ENCODE measurements at places on chromosomes 6 and 20. TPM values are rescaled to one million over a fixed set of nuclear protein-coding genes. Genes with fewer than 3 reads are reported as not detected.
A peak's percentile ranks its signal among the peaks of the same experiment; 100 is the strongest.

DNA sequence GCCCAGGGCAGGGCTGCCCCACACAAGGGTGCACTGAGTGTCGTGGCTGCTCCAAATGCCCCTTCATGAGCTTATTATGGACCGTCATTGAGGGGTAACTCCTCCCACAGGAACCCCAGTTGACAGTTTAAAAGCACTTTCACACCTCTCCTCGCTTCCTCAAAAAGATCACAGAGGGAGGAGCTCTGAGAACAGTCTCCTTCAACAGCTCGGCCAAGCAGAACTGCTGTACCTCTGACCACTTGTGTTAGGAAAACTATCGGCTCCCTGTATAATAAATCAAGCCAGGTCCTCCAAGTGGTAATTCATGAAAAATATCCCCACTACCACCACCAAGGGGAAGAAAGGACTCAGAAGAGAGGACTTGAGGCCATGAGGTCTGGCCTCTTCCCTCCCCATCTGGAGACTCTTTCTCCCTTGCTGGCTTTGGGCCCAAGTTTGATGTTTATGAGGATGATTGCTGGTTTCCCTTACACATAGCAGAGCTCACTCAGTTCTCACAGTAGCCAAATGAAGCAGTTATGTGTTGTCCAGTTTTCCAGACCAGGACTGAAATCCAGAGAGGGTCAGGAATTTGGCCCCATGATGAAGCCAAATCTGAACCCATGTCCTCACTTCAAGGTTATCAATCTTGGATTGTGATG, 8.7 kb downstream of the SNX21 start:
- DNase-seq, result no peak

GRCh38 chr6:96613291-96613999, 50.5 kb downstream of the FHL5 start:
- DNase-seq, result no peak

GRCh38 chr20:37529214-37529967, 1.7 kb upstream of the BLCAP start:
- DNase-seq, result no peak

GRCh38 chr6:52389264-52389625, 27.3 kb downstream of the PAQR8 start:
- no peak for DNase-seq

DNA sequence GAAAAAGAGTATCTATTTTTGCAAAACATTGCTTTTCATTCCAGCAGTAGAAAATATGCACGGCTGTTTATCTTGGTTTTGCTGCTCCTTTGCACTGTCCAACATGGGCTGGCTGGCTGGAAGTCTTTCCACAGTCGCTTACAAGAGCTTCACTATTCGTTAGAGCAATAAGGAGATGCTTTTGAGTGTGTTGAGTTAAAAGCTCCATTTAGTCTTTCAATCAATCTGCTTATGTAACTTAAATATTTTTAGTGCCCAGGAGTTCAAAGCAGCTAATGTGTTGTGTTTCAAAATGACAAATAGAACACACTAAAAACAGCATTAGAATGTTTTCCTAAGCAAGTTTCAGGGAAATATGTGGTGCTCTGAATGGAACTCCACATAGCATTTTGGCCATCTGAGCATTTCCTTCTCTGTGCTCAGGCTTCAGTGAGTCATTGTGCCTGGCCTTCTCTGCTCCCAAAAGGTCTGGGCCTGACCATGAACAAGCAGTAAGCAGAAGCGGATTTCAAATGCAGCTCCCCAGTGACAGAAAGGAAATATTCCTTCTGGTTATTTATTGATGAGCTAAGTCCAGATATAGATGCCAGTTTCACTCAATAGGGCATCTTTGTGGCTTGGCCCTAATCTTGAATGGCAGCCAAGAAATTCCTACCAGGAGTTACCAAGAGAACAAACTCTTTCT, 580.3 kb downstream of the TENT5A start:
- DNase-seq, result peak; percentile 61

GRCh38 chr6:33314515-33314942, 651 bp upstream of the TAPBP start:
- DNase-seq, result peak; percentile 73

GRCh38 chr20:62618611-62619529, 23.4 kb upstream of the SLCO4A1 start:
- DNase-seq, result peak; percentile 42

DNA sequence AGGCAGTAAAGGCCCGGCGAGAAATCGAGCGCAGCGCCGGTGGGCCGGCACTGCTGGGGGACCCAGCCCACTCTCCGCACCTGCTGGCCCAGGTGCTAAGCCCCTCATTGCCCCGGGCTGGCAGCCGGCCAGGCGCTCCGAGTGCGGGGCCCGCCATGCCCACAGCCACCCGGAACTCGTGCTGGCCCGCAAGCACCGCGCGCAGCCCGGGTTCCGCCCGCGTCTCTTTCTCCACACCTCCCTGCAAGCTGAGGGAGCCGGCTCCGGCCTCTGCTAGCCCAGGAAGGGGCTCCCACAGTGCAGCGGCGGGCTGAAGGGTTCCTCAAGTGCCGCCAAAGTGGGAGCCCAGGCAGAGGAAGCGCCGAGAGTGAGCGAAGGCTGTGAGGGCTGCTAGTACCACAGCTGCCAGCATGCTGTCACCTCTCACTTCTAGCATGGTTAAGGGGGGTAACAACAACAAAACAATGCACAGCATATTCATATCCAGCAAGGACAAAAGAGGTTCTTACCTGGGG, 11.3 kb upstream of the GMPR start:
- no peak for DNase-seq

DNA sequence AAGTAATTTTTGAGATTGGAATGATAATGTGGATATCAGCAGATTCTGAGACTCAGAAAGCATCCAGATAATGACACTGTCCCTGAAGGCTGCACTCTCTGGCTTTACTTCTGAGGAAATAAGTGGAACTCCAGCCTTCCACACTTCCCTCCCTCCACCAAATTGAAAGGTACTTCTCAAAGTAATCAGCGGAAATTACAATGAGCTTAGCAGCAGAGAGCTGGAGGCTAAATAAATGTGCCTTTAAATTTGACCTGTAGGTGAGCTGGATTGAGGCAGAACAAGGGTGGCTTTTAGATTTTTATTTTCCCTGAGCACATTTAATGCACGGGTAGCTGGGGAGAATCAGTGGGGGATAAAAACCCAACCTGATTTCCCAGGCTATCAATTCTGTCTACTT, 39.3 kb upstream of the RNF144B start:
- DNase-seq, result no peak

GRCh38 chr6:135568379-135568778, 70.8 kb upstream of the AHI1 start:
- no peak for DNase-seq

GRCh38 chr6:25456249-25457040, 177.3 kb downstream of the CARMIL1 start:
- DNase-seq, result no peak

GRCh38 chr6:138526822-138527235, 27.5 kb upstream of the NHSL1 start:
- no peak for DNase-seq

GRCh38 chr20:58826271-58826670, 24.4 kb downstream of the GNAS-AS1 start:
- DNase-seq, result no peak

GRCh38 chr20:10714236-10714975, 40.6 kb upstream of the JAG1 start:
- no peak for DNase-seq

- DNase-seq, result no peak
Observed at GRCh38 chr20:50186987-50187402, 3.6 kb upstream of the CEBPB start.

- DNase-seq, result no peak
Observed at GRCh38 chr20:24915440-24915839, 33.6 kb upstream of the CST7 start.

DNA sequence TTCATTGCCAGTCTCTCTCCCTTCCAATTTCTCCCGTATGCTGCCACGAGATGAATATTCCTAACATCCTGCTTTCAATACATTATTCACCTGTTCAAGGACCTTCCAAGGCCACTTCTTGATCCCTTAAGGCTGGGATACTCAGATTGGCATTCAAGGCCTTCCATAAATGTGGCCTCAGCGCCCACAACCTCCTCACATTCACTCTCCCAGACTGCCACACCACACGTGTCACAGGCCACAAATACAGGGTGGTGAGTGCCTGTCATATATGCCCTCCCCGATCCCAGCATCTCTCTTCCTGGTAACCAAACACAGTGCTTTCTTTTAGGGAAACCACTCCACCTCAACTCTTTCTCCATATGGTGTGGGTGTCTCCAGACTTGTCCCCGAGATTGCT, 55.5 kb downstream of the TTI1 start:
- DNase-seq, result no peak

GRCh38 chr6:107079429-107079828, 35.9 kb downstream of the BEND3 start:
- no peak for DNase-seq

GRCh38 chr6:151807513-151808370, at the start of gene ESR1:
Gene ESR1 (plus strand): TSS chr6:151807682. CDS start chr6:151807913, 231 bp downstream.
- DNase-seq, result peak; percentile 20

DNA sequence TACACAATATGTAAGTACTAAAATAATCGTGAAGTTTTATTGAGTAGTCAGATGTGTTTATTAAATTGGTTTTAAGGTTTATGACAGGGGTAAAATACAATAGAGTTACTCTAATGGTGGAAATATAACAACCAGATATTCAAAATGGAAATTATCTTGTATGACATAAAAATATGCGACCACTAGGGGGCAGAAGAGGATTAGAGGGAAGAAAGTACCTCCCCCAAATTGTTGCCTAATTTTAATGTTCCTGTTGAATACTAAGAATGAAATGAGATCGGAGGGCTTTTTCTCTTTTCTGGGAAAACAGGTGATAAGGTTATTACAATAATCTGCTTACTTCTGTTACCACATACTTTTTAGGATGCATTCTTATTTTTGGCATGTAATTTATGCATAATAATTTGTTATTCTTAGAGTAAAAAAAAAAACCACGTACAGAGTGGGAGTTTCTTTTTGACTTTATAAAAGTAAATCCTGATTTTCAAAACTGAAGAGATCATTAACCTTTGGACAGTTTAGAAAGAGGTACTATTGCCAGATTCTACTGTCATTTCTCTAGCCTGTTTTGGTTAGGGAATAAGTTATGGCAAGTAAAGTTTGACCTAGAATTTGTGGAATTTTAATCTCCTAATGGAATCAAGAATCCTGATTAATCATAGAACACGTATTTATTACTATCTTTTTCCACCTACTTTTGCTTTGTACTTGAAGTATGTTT, 159.2 kb downstream of the CD109 start:
- DNase-seq, result no peak

DNA sequence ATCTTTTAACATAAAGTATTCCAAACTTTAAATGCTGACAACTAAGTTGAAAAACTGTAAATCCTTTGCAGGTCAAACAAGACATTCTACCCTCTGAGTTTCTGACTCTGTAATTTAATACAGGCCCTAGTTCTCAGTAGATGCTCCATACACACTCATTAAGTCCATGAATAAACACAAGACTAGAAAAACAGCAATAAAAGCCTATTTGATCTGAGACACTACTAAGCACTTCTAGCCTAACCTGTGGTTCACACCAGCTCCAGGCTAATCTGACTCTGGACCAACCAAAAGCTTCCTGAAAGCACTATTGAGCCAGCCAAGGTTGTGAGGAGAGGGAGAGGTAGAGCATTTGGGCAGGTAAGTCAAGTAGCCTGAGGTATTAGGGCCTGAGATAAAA, 103.9 kb downstream of the EPM2A start:
- no peak for DNase-seq

GRCh38 chr6:73800997-73801396, 105.0 kb downstream of the CD109 start:
- DNase-seq, result no peak

DNA sequence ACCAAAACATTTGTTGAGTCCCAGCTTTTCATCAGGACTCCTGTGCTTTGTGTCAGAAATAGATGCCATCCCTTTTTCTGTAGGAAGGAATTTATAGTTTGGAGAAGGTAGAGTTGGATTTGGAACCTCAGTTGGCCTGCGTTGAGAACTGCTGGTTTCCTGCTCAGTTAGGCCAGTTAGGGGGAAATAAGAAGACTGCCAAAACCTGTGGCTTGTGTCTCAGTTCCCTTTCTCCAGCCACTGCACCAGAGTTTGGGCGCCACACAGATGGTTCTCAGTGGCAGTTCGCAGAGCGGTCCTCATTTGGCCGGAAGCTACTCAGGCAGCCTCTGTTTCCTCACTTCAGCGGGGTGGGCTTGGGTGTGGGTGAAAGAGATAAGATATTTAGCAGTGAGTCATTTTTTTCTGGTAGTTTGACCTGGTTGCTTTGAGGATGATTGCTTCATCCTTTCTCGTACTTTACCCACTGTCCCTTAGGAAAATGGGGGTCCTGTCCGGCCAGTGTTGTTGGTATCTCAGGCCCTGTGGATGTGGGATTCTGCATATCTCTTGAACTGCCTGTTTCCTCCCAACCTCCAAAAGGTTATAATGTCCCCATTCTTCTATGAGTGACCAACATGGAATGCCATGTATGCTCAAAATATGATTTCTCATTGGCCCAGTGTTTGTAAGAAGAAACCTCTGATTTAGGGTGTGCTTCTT, 53.7 kb downstream of the JARID2 start:
- DNase-seq, result peak; percentile 83

DNA sequence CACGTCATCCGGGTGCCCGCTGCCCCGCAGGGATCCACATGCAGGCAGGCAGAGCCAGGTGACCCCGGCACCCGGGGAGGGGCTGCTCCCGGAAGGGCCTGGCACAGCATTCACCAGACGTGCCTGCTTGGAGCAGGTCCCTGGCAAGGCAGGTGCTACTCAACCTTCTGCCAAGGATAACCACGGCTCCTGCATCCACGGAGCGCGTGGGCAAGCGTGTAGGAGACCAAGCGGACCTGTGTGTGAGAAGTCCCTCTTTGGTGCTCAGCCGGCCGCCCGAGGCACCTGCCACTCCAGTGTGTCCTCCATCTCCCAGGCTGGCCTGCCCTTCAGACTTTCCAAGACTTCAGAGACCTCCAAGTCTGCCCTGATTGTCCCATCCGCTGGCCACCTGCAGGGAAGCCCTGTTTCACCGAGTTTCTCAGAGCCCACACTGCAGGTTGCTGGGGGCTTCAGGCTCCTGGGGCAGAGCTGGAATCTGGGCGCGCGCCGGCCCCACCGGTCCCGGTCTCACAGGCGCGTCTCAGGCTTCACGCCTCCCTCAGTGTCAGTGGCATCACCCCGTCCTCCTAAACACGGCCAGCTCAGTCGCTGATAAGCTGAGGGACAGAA, 124.3 kb downstream of the DLL1 start:
- DNase-seq, result peak; percentile 67

WFDC12 gene
- polyA plus RNA-seq, result not detected

CTCFL gene
- not detected for polyA plus RNA-seq

NNAT gene
- 1.2 TPM for polyA plus RNA-seq

CGA gene
- polyA plus RNA-seq, result 0.41 TPM

DSP gene
- polyA plus RNA-seq, result 94.7 TPM

HLA-DPB1 gene
- 35.9 TPM for polyA plus RNA-seq

TRIM40 gene
- polyA plus RNA-seq, result not detected

MYLK2 gene
- 0.54 TPM for polyA plus RNA-seq

PIM1 gene
- polyA plus RNA-seq, result 44.2 TPM

TUBB2B gene
- 4.7 TPM for polyA plus RNA-seq

LZTS3 gene
- 16.8 TPM for polyA plus RNA-seq

ECT2L gene
- polyA plus RNA-seq, result 0.23 TPM

LINC00237 gene
- not detected for polyA plus RNA-seq

TFAP2C gene
- 0.14 TPM for polyA plus RNA-seq
